ENCODE measurements at places on chromosomes 2 and 18.
A peak's percentile ranks its signal among the peaks of the same experiment; 100 is the strongest.

DNA sequence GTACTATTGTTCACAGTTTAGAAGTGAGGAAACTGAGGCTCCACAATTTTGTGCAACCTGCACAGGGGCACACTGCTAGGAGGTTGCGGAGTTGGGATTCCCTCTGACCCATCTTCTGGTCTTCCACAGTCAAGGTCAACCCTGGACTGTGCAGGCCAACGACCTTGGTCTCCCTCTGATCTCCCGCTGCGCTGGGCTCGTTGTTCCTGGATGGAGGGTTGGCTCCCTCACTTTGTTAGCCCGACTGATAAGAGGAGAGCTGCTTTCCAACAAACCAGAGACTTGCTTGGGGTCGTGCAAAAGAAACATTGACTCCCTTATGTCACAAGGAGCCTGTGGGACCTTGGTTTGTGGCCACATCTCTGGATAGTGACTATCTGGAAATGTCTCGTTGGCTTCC is 187.6 kb downstream of the MYCN start:
- no peak for DNase-seq

DNA sequence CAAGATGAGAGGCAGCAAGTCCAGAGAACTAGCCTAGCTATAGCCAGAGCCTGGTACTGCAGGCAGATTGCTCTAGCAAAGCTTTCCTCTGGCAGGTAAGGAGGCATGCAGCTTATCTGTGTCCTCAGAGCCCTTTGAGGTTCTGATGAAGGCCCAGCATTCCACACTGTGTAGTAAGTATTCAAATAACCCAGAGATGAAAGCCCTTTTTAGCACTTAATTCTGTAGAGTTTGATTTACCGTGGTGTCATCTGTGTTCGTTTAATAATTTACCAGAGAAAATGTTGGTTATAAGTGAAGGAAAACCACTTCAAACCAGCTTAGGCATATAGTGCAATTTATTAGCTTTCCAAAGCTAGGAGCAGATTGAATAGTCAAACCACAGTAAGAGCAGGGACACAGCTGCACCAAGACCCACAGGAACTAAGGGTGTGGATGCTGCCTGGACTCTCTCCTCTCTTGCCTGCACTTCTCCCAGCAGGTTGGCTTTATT is 226.6 kb downstream of the BABAM2 start:
- no peak for DNase-seq

DNA sequence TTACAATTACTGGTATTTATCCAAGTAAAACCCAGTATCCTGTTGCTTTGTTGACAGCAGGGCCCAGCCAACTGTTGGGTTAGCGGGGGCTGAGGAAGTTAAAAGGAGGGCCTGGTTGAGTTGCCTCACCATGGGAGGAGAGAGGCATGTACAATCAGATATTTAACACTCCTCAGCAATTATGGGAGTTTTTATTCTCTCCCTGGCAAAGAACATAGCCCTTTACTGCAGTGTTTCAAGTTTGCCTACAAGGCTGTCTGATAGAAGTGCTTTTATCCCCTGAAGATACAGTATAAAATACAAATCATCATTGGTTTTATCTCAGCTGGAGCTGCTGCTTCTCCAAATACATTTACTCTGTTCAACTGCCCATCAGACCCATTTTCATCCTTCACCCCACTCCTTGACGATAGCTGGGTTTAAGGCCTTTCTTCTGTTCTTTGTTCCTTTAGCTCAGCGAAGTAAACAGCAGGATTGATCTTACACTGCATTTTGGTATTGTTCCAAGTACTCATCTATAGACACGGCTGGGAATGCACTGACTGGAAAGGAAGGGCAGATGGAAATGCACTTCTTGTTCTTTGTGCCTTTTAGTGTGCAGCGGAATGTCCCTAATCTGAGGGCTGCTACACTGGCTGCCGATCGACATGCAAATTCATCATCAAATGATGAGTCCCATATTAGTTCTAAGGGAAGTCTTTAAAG is 402.5 kb upstream of the SPRED2 start:
- DNase-seq = no peak

GRCh38 chr18:71678144-71678543 is 866.0 kb downstream of the CBLN2 start:
- no peak for DNase-seq

GRCh38 chr2:171791361-171791760 is 102.7 kb downstream of the SLC25A12 start:
- no peak for DNase-seq

GRCh38 chr2:61263830-61264229 is 101.8 kb downstream of the C2orf74 start:
- DNase-seq = no peak

GRCh38 chr18:29361843-29362242 is 1184.9 kb upstream of the CDH2 start:
- no peak for DNase-seq

- DNase-seq = no peak
These were observed 4.1 kb downstream of the TGFBRAP1 start for GRCh38 chr2:105325389-105325963.

GRCh38 chr2:84041506-84041905 is 417.6 kb downstream of the SUCLG1 start:
- DNase-seq = no peak

DNA sequence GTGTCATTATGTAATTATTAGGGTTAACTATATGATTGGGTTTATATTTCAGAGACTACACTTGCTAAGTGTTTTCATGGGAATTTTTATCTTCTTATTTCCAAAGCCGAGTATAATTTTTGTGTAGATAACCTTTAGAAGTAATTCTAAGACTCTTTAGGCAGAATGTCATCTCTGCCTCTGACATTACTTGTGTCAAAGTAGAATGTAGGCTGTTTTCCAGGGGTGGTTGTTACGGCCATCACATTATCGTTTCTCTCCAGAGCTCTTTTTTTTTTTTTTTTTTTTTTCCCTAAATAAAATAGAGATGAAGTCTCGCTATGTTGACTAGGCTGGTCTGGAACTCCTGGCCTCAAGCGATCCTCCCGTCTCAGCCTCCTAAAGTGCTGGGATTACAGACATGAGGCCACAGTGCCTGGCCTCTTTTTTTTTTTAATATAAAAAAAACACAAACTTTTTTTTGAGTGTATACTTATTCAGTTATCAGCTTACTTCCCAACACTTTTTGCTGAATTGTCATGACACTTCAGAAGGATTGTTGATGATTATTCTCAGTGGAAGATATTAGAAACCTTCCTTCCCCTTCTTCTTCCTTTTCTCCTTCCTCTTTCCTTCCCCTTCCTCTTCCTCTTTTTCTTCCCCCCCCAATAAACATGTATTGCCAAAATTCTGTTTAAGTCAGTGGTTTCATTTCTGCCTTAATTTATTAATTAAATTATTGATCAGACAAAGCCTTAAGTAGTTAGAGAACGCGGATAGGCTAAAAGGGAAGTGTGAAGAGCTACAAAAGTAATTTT is 2.3 kb downstream of the PIKFYVE start:
- no peak for DNase-seq

- DNase-seq = no peak
These were observed 46.3 kb downstream of the PKDCC start for GRCh38 chr2:42094114-42094513.

GRCh38 chr2:99338029-99338585 is 918 bp downstream of the EIF5B start:
- no peak for DNase-seq

GRCh38 chr2:47569658-47570475 is 166.9 kb downstream of the MSH2 start:
- DNase-seq = no peak

- DNase-seq = no peak
These were observed 23.2 kb upstream of the CNTNAP5 start for GRCh38 chr2:124001696-124002430.

- no peak for DNase-seq
These were observed 50.5 kb downstream of the KLHL29 start for GRCh38 chr2:23435250-23436035.

DNA sequence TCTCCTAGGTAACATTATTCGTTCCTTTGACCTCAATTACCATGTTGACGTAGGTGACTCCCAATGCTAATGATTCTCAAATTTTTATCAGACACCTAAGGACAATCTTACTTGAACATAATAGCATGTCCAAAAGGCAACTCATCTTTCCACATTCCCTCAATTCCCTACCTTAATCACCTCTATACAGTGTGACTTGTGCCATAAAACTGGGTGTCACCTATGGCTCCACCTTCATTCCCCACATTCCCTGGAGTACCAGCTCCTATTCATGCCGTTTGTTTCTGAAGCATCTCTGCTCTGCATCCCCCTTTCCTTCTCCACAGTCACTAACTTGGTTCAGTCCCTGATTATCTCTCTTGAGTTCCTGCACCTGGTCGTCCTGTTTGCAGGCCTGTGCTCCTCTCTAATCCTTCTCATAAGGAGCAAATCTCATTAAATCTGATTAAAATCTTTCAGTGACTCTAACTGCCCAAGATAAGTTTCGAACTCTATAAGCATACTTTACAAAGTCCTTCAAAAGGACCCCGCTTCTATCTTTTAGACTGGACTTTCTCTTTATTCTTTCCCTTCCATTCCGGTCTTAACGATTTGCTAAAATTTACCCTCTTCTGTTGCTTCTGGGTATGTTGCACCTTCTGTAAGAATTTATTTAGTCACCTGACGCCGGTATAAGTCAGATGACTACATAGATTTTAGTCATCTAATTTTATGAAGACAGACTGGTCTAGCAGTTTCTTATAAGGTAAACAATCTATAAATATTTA is 128.7 kb downstream of the OSBPL1A start:
- no peak for DNase-seq

DNA sequence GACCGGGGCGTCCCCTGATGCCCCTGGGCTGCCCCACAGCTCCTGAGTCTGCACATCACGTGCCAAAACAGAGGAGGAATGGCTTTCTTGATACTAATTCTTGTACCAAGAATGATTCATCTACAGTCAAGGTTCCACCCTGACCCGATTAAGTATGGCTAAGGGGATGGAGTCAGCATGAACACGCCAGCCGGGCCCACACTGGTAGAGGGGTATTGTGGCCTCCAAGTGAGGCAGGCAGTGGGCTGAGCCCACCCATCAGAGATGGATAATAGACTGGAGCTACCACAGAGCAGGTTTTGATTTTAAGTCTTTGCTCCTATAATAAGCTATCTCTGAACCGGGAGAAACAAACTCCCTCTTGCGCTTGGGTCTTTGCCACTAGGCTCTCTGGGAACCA is 17.9 kb upstream of the GNAL start:
- no peak for DNase-seq

DNA sequence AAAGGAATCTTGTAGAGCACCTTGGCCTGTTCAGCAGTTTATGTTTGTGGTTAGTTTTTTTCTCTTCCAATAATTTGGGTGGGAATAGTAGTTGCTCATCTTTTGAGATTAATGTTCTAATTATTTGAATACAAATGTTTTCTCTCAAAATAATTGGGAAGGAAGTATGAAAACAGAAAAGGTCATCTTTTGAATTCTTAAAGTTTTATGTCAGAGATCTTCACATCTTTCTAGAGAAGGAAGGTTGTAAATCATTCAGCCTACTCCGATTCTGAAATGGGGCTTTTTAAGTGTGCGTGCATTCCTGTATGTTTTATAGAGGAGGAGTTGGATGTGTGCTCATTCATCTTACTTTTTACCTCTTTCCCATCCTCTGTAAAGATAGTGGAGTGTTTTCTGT is 29.0 kb downstream of the GRHL1 start:
- DNase-seq = no peak

DNA sequence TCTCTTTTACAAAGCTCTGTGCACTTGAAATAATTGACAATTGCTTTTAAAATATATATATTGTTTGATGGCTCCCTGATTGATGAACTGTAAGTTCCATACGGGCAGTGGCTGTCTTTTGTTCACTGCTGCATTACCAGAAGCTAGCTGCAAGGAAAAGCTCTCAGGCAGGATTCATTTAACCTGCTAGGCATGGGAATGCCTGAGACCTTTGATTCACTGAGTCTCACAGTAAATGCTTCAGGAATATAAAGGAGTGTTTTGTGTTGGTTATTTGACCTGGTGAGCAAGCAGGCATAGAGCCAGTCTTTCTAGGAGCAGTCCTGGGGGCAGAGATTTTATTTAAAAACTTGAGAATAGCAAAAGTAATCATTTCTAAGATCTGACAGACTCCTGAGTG is 193.2 kb upstream of the ITGA4 start:
- DNase-seq = no peak

- DNase-seq = no peak
These were observed 104.7 kb downstream of the HNRNPLL start for GRCh38 chr2:38498045-38498481.

DNA sequence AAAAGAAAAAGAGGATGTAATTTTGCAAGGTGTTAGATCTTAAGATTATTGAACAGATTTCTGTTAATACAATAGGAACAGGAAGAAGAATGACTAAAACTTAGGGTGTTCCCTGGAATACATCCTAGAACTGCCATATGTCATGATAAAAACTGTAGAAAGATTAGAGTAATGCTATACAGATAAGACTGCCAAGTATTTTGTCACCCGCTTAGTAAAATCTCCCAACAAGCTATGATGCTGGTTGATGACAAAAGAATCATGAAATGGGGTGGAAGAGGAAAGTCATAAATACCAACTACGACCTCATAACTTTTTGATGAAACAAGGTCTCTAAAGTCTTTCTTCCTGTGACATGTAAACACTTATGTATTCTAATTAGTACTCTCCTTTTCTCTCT is 163.6 kb upstream of the COL3A1 start:
- DNase-seq = peak; percentile 11

GRCh38 chr2:241843321-241844065 is 15.2 kb downstream of the PDCD1 start:
- DNase-seq = no peak

DNA sequence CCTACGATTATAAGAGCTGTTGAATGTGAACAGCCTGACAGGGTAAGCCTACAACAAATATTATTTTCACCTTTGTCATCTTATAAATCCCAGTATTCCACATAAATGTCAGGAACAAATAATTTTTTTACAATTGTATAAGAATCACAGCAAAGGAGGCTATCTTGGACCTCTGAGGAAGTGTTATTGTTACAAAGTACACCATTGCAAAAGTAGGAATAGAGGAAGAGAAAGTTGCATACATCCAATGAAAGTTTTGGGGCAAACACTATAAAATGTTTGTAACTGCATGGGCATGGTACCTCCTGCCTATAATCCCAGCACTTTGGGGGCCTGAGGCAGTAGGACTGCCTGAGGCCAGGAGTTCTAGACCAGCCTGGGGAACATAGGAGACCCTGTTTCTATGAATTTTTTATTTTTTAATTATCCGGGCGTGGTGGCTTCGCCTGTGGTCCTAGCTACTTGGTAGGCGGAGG is 715 bp upstream of the MEMO1 start:
- DNase-seq = no peak

- DNase-seq = no peak
These were observed 1.4 kb upstream of the ANXA4 start for GRCh38 chr2:69740502-69740951.
